ENCODE measurements at places on chromosomes 16 and 17. TPM values are rescaled to one million over a fixed set of nuclear protein-coding genes. Genes with fewer than 3 reads are reported as not detected.
A peak's percentile ranks its signal among the peaks of the same experiment; 100 is the strongest.

DNA sequence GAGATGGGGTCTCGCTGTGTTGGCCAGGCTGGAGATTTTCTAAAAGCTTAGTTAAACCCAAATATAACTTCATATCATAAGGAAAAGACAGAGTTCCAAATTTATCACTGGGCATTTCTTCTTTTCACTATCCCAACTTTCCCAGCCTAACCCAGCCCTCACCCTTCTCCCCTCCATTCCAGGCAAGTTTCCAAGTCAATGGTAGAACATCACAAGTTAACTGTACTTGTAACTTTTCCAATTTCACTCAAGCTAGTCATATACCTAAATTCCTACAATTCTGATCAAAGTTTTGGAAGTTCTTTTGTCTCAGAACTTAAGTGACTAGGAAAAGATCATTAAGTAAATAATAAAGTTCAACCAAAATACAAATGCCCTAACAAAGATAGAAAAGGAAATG is 61.2 kb downstream of the USP32 start:
- no peak for DNase-seq

DNA sequence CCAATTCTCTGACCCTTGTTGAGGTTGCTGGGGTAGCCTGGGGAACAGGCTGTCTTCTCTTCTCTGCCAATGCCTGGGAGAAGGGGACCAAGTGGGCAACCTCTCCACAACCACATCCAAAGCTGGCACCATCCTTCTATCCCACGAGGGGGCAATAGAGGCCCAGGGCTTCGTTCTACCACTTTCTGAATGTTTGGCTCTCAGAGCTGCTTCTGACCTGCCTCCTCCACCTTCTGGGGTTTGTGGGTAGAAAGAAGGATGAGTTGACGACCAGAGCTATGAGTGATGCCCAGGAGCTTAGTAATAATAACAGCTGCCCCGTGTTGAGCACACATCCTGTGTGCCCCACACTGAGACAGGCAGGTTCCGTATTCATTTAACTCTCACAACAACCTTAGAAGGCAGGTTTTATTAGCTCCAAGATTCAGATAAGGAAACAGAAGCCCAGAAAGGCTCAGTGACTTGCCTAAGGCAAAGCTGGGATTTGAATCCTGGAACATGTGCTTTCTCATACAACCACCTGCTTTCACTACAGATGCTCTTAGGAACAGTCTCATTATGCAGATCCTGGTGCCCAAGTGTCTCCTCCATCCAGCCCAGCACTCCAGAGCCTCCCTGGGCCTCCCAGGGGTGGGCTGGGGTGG is 11.1 kb downstream of the TSPOAP1 start:
- DNase-seq: no peak

GRCh38 chr16:8605554-8605953 is 15.2 kb upstream of the TMEM114 start:
- no peak for DNase-seq

GRCh38 chr17:44176671-44177501 is 6.4 kb downstream of the ASB16 start:
- DNase-seq: no peak

GRCh38 chr17:38416840-38417209 is 11.4 kb upstream of the ARHGAP23 start:
- no peak for DNase-seq

DNA sequence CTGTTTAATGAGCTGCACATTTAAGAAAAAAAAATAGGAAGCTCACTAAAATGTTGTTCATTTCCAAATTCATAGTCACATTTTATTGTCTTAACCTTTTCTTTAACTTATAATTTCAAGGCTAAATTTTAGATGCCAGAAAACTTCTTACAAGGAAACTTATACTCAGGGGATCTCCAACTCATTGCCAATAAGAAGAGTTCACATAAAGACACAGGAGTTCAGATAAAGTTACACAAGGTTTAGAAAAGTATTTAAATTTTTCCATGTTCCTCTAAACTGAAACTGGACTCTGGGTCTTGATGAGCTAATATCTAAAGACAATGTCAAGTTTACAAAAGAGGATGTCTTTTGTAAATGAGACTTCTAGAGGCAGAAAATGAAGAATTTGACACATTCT is 190.7 kb upstream of the KCNJ16 start:
- no peak for DNase-seq

GRCh38 chr17:82100502-82101298 is 2.7 kb upstream of the FASN start:
- no peak for DNase-seq

DNA sequence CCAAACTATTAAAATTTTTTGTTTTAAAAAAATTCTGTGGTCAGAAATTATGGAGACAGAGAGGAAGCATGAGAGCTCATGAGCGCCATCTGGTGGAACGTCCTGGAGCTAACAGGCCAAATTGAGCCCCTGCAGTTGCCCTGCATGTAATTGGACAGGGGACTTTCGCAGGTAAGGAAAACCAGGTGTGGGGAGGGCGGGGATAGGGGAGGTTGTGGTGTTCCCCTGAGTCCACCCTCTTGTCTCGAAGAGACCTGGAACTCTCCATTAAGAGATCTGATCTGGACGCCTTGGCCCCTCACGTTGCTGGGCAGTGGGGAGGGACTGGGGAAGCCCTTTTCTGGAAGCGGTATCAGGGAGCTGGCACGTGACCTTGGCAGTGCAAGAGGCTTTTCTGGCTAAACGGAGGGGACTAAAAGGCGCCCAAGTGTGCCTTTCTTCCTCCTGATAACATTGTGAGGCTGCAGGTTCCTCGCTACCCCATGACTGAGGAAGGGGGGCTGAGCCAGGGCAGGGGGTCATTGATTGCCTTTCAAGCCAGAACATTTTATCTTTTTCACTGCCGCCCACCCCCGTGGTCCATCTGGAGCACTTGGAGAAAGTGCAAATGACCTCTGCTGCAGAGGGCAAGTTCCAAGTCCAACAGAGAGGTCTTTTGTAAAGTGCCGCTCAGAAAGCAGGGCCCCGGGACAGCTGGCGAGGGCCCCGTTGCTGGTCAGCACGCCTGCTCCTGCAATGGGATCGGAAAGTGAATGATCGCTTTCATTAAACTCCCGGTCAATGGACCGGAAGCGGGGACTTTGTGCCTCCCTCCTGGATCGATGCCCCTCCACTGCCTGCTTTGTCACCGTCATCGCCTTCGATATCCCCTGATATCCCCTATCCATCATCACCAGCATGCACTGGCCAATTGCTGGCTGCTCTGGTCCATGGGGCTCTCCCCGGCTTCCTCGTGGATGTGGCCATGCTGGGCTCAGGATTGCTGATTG is 18.4 kb downstream of the PDILT start:
- no peak for DNase-seq

DNA sequence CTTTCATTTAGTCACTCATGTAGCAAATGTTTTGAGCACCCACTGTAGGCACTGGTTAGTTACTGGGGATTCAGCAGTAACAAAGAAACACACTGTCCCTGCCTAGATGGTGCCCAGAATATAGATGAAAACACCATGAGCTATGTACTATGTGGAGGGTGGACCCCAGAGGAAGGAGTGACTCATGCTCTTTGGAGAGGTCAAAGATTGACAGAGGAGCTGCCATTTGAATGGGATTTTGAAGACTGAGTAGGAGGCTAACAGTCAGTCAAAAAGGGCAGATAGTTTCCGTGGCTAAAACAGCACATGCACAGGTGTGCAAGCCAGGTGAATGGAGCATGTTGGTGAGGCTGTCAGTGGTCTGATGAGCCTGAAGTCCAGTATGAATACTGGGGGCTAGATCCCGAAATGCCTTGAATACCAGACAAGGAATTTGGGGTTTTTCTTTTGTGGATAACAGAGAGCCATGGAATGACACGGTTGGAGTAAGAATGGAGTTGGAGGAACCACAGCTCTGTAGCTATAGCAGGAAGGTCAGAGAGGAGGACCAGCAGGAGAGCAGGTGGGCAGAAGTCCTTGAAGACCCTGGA is 6.1 kb downstream of the IL21R start:
- DNase-seq: peak; percentile 42

Gene SEPTIN1
- 1.8 TPM for total RNA-seq

Gene SDR42E2
- not detected for total RNA-seq

Gene SLC26A11
- 13.8 TPM for total RNA-seq

Gene LITAF
- total RNA-seq: 88.3 TPM

Gene IRF8
- total RNA-seq: 5.1 TPM

Gene ZG16B
- not detected for total RNA-seq

Gene SMIM36
- total RNA-seq: not detected
